Sigmoid colon (tissue), 7 donors: ENCODE measurements at places on chromosomes 16 and 17. TPM values are rescaled to one million over a fixed set of nuclear protein-coding genes. Genes with fewer than 3 reads are reported as not detected.

The KRTAP4-1 gene
- 1.4 TPM for polyA plus RNA-seq

The CRYBA1 gene
- not detected for polyA plus RNA-seq

The ZNF500 gene
- polyA plus RNA-seq = 11.7 TPM

The CCL22 gene
- polyA plus RNA-seq = not detected

The C16orf46 gene
- polyA plus RNA-seq = 1.1 TPM

The SLC5A10 gene
- not detected for polyA plus RNA-seq

The CCL13 gene
- polyA plus RNA-seq = 9.6 TPM

The OR1A1 gene
- not detected for polyA plus RNA-seq

The GPS1 gene
- polyA plus RNA-seq = 83.6 TPM

The MYO1D gene
- polyA plus RNA-seq = 135 TPM

The DNAJA3 gene
- 53.3 TPM for polyA plus RNA-seq

The SDR42E2 gene
- not detected for polyA plus RNA-seq

The TBC1D26 gene
- polyA plus RNA-seq = not detected

The CASKIN2 gene
- polyA plus RNA-seq = 12.9 TPM

The PITPNM3 gene
- 4.6 TPM for polyA plus RNA-seq
